ENCODE measurements at places on chromosomes 12 and 14. TPM values are rescaled to one million over a fixed set of nuclear protein-coding genes. Genes with fewer than 3 reads are reported as not detected.

- no peaks in the 10 kb centered on the region for H3K27me3 ChIP-seq
- no peak overlapping the region for H3K4me3 ChIP-seq
- H3K4me1 ChIP-seq: no peaks in the 10 kb centered on the region
- H3K27ac ChIP-seq: no peak overlapping the region
- no peaks in the 10 kb centered on the region for H3K36me3 ChIP-seq
These were observed 56.4 kb upstream of the FBXO33 start for GRCh38 chr14:39488600-39488999.

- peaks cover 36% of the 10 kb centered on the region for H3K4me1 ChIP-seq
- no peak overlapping the region for H3K27ac ChIP-seq
These were observed 60.9 kb downstream of the ELK3 start for GRCh38 chr12:96255077-96255476.

- H3K4me1 ChIP-seq: no peaks in the 10 kb centered on the region
- H3K27me3 ChIP-seq: no peaks in the 10 kb centered on the region
- H3K36me3 ChIP-seq: no peaks in the 10 kb centered on the region
- no peak overlapping the region for H3K27ac ChIP-seq
These were observed 87.2 kb downstream of the DAAM1 start for GRCh38 chr14:59275668-59276067.

The OTOGL gene
- total RNA-seq: not detected

DNA sequence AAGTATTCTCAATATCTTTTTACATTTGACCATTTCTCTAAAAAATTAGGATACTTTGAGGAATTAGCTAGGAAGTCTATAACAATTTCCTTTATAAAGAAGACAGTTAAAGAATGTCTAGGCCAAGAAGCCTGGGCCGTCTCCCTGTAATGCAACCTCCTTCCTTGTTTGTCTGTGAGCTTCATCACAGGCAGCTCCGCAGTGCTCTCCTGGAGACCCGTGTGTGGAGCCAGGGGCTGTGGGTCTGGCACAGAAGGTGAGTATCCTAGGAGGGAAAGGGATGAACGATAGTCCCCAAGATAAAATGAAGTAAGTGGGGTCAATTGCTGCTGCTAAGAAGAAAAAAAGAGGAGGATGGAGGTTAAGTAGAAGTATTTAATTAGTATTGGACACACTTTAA, 31.8 kb upstream of the ATP23 start:
- DNase-seq: no peak
- no peaks in the 10 kb centered on the region for H3K36me3 ChIP-seq
- no peak overlapping the region for H3K4me3 ChIP-seq
- H3K27me3 ChIP-seq: no peaks in the 10 kb centered on the region

DNA sequence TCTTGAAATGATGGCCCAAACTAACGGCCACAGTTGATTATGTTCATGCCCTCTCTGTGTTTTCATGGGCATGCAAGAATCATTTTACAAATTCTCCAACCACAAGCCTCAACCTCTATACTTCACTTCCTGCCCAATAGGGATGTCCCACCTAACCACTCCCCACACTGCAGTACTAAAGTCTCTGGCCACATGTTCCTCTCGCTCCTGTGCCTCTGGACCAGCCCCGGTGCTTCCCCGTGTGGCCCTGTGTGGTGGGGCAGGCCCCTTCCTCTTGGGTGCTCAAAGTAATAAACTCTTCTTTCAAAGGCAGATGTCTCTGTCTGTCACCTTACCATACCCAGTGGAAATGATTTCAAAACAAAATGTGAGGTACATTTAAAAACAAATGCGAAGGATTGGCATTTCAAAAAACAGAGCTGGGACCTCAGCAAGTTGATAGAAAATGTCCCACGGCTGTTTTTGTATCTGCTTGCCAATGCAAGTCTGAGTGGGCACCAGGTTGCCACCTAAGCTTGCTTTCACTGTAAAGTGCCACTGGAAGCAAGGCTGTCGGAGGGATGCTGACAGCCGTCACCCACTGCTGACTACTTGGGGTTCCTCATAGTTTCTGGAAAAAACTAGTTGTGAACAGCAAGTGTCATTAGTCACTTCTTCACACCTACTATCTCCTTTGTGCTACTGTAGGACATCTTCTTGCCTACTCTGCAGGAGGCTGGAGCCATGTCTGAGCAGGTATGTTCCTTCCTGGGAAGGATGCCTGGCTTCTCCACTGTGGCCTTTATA, 8.2 kb upstream of the SERPINA11 start:
- no peaks in the 10 kb centered on the region for H3K4me1 ChIP-seq
- no peak overlapping the region for H3K4me3 ChIP-seq
- no peak overlapping the region for H3K27ac ChIP-seq
- H3K36me3 ChIP-seq: no peaks in the 10 kb centered on the region
- H3K27me3 ChIP-seq: peaks cover 12% of the 10 kb centered on the region

Measured in T-cell (primary cell).